ENCODE measurements at places on chromosomes 6 and 20.

GRCh38 chr6:39840781-39841180 lies 48.6 kb downstream of the DAAM2 start:
- no peak for DNase-seq

DNA sequence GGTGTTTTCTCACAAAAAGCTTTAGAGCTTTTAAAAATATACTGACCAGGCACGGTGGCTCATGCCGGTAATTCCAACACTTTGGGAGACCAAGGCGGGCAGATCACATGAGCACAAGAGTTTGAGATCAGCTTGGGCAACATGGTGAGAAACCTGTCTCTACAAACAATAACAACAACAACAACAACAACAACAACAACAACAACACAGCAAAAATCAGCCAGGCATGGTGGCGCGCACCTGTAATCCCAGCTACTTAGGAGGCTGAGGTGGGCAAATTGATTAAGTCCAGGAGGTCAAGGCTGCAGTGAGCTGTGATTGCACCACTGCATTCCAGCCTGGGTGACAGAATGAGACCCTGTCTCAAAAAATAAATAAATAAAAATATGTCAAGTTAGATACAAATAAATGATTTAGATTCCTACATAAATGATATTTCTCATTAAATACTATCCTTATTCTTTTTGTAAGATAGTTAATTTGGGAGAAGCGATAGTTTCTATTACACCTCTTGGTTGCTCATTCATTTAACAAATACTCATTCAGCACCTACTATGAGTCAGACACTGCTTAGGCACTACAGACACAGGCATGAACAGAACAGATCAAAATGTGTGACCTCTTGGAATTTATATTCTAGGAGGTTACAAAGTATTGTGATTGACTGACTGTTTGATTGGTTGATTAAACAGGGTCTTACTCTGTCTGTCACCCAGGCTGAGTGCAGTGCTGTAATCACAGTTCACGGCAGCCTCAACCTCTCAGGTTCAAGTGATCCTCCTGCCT lies 83.5 kb upstream of the BEND3 start:
- no peak for DNase-seq

DNA sequence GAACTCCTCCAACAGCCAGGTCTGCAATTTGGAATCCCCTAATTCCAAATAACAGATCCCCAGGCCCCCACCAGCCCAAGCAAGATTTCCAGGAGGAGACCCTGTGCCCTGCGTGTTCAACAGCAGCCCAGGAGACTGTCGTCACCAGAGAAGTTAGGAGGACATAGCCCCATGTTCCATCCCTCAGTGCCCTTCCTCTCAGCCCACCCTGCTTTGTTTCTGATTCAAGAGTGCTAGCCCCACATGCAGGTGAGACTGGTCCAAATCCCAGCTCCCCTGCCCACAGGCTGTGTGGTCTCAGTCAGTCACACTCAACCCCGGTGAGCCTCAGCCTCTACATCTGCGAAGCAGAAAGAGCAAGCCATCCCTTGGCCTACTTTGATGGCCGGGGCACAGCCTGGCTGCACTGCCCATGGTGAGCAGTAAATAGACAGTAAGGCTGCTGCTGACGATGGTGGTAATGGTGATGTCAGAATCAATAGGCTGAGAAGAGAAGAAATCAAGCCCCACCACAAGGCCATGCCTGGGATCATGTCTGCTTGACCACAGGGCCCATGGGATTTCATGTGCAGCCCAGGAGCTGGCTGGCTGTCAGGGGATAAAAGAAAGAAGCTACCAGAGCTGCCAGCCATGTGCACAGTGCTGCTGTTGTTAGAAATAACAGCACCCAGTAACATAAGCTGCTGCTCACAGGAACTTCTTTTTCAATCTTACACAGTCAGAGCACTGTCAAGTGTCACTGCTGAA lies 51.5 kb upstream of the NXT1 start:
- DNase-seq, result no peak

DNA sequence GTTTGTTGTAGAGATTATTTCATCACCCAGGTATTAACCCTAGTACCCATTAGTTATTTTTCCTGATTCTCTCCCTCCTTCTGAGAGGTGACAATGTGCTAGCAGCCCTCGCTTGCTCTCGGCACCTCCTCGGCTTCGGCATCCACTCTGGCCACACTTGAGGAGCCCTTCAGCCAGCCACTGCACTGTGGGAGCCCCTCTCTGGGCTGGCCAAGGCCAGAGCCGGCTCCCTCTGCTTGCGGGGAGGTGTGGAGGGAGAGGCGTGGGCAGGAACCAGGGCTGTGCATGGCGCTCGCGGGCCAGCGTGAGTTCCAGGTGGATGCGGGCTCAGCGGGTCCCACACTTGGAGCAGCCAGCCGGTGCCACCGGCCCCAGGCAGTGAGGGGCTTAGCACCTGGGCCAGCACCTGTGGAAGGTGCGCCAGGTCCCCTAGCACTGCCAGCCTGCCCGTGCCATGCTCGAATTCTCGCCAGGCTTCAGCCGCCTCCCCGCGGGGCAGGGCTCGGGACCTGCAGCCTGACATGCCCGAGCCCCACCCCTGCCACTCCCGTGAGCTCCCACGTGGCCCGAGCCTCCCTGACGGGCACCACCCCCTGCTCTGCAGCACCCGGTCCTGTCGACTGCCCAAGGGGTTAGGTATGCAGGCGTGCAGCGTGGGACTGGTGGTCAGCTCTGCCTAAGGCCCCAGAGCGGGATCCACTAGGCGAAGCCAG lies 221.9 kb downstream of the WDR27 start:
- DNase-seq, result no peak

DNA sequence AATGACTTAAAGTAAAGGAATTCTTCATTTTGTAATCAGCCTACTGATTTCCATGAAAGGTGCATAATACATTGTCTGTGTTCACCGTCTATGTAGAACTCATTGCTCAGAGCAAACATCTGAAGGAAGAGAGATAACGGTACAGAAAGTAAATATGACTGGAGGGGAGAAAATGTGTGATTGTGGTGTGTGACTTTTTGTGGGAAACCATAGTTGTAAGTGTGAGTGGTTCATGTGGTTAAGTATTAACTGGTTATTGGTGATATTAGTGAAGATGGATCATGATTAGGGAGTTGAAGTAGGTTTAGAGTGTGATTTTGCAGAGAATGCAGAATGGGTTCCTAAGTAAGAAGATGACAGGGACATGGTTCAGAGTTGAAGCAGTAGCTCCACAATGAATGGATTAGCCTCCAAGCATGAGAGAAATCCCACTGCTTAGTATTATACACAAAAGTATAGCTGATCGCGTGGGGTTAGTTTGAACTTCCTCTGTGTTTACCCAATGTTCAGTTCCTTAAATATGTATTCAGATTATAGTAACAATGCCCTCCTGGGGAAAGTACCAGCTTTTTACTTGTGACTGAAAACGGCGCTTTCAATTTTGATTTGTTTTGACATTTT lies 368.9 kb downstream of the UTRN start:
- DNase-seq, result peak; percentile 29

DNA sequence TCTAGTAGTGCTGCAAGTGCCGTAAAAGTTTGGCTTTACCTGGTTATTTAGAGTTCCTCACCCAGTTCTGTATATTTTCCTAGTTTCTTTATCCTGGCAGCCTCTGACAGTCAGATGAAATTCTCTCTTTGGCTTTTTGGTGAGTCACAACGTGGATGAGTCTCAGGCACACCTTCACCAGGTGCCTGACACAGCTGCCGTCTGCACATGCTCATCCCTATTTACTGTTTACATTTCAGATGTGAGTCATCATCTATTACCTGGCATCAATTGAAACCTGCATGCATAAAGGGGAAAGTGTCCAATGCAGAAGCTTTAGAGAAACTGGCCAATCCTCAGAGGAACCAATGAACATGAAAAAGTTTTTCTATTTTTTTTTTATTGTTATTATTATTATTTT lies 33.3 kb upstream of the ADGRF4 start:
- no peak for DNase-seq

DNA sequence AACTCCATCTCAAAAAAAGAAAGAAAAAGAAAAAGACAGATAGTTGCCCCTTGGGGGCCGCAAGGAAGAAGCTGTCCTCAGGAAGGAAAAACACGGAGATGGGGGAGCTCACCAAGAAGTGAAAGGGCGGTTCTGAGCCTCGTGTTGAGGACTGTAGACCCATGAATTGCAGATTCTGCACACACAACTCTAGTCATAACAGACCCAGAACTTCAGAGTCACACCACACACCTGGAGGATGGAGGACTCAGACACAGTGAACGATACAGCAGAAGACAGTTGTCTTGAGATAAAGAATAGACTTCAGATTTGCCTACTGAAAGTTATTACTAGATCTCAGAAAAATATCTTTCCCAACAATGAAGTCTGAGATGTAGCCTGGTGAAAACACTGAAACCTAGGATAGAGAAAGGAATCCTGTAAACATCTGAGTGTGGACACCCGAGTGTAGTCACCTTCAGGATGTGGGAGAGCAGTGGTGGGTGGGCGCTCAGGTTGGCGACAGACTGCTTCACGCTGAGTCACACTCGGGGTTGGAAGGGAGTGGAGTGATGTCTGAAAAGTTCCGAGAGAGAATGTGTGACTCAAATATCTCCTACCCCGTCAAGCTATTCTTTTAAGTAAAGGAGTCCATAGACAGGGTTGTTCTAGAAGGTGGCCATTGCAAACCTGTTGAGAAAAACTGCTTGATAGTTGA lies 88.1 kb downstream of the MAP3K4 start:
- peak; percentile 69 for DNase-seq

- no peak for DNase-seq
Measured at GRCh38 chr6:163229050-163229449, 185.5 kb upstream of the QKI start.

GRCh38 chr6:74409447-74409846 lies 713.4 kb downstream of the CD109 start:
- DNase-seq, result no peak

GRCh38 chr6:17866876-17867444 lies 120.5 kb downstream of the KIF13A start:
- no peak for DNase-seq

DNA sequence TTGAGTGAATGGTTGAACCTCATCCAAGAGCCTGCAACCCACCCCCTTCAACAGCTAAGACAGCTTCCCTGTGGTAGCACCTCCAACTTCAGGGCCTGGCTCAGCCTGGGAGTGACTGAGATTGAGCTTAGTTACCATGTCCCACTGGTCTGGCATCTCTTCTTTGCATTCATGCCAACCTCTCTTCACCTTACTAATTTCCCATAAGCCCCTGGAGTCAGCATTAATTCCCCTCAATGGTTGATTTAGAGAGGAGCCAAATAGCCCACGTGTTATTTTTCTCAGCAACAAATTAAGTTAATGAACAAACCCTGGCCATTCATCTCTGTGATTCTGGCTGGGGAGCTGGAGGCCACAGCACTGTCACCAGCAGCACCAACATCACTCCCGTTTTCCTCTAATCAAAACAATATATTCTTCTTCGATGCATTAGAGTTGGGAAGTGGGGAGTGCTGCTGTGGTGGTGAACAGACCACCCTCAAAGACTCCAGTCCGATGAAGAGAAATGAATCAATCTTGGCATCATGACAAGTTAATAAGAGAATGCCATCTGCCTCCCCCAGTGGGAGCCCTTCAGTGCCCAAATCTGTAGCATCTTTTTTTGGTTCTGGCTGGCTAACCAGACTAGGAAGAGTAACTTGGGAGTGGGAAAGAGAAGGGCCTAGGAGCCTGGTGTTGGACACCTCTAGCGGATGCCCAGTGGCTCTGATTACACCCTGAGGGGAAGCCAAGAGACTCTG lies 316.9 kb upstream of the RNF24 start:
- DNase-seq, result no peak

DNA sequence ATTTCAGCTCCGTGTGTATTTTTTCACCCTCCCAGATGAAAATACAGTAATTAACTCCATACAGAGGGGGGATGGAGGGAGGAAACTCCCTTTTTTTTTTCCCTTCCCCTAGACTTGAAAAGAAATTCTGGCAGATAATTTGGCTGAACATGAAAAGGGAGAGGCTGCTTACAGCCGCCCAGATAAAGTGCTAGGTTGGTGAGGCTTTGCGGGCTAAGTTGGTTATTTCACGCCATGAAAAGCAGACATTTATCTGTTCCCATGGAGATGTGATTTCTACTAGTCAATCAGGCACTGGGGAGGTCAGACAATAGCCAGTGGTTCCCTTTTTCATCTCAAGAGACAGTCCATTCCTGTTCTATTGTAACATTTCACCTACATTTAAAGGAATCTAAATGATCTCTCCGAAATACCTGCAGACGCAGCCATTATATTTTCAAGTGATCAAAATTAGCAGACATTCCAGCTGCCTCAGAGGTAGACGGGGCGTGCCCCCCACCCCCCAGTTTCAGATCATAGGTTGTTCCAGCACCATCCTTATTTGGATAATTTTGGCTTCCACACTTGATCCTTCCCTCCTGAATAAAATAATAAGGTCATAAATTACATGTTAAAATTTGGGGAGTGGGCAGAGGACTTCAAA lies 143.9 kb upstream of the ZNF217 start:
- no peak for DNase-seq

DNA sequence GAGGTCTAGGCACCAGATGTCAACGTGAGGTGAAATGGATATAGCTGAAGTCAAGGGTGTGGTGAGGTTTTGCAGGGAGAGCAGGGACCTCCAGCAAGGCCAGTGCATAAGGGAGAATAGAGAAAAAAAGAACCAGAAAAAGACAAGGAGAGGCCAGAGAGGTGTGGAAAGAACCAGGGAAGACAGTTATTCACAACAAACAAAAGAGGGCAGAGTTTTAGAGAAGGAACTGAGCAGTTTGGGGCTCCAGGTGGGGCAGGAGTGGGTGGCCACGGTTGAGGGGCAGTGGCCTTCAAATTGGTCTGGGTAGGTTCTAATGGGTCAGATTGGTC lies 11.6 kb upstream of the NQO2 start:
- no peak for DNase-seq

DNA sequence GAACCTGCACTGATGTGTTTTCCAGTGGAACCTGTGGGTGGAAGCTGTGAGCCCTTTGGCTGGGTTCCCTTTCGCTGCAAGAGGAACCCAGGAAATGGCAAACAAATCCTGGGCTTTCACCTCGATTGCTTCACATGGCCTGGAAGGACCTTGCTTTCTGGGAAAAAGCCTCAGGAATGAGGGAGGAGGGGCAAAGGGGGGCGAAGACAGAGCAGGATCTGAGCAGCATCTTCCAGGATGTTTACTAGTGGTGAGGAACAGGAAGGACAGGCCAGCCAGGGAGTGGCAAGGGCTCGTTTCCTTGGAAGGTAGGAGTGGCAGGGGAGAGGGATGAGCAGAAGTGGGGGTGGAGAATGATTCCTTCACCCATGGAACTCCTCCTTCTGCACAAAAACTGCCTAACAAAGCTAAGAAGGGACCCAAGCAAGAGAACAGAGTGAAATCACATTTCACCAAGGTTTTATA lies 5.9 kb downstream of the SLC2A10 start:
- DNase-seq, result no peak

- DNase-seq, result no peak
Measured at GRCh38 chr6:137776786-137777686, 90.0 kb upstream of the TNFAIP3 start.
